Sigmoid colon (tissue), 7 donors: ENCODE measurements at places on chromosomes 6 and 20.
A peak's percentile ranks its signal among the peaks of the same experiment; 100 is the strongest.

DNA sequence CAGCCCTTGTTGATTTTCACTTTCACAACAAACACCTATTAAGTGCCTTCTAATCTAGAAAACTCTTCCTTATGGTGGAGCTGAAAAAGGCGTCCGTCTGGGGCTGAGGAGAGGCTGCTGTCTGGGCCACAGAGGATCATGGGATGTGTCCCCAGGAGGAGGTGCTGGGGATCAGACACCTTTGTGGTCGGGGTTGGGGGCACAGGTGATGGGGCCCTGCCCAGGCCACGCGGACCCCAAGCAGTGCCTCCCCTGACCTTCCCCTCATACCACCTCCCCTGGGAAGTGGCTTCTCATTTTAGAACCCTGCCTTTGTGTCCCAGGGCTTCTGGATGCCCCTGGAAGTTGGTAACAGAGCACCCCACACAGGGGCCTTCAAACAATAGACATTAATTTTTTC is 41.1 kb downstream of the SUN5 start:
- peak; percentile 36 for DNase-seq

- no peak for DNase-seq
Measured at GRCh38 chr20:47645632-47646031, 139.6 kb downstream of the SULF2 start.

DNA sequence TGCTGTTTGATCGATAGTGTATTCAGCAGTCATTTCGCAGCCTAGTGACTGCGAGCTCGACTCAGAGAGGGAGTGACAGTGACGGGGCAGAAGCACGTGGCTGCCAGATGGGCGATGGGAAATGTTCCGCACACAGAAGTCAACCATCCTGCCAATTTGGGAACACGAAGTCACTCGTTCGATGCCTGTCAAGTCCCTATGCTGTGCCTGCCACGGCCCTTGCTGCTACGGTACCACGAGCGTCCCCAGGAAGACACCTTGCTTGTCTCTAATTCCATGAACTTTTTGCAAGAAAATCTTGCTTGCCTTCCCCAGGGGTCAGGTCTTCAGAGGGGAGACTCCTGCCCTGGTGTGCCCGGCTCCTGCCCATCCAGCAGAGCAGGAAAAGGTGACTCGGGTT is 17.0 kb upstream of the STX16 start:
- DNase-seq = peak; percentile 48

- DNase-seq = no peak
Measured at GRCh38 chr6:111653434-111653833, 47.8 kb upstream of the TRAF3IP2 start.
